ENCODE measurements at places on chromosomes 12 and 14.

DNA sequence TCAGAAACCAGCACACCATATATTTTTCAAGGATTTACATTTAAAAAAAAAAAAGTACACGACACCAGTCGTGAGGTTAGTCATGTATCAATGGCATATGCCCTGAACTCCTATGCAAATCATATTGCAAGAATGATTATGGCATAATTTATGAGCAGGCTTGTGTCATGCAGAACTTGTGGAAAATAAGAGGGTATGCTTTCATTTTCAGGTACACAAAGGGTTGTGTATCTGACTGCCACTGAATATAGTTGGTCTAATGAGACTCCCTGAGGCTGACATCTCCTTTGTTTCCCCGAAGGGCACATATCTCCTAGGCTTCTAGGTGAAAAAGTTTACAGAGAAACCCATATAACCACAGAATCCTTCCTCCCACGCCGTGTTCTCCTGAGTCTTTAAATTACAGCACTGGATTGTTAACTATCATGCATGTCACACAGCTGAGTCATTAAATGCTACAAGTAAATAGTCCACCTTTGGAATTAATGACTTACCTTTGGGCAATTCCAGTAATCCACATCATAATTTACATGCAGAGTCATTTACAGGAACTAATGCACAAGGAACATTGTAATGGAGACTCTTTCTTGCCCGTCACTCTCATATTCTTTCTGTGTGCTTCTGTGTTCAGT, 356.7 kb upstream of the DIO2 start:
- DNase-seq, result no peak

DNA sequence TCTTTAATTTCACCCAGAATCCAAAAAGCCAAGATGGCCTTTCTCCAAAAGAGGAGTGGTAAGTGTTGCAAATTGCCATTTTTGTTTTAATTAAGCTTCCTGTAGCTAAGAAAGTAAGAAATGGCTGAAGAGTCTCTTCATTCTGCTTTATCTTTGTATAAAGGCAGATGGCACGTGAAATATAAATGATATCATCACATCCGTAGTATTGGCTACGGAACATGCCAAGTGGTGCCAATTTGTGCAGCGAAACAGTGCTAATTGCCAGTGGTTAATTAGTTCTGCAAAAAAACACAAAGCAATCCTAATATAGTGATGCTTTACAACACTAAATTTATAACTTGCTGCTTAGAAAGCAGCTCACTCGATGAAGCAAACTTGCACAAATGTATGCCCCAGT, 29.4 kb downstream of the PLEKHG7 start:
- no peak for DNase-seq

GRCh38 chr14:68733086-68733914, 59.6 kb downstream of the ZFP36L1 start:
- DNase-seq, result no peak

DNA sequence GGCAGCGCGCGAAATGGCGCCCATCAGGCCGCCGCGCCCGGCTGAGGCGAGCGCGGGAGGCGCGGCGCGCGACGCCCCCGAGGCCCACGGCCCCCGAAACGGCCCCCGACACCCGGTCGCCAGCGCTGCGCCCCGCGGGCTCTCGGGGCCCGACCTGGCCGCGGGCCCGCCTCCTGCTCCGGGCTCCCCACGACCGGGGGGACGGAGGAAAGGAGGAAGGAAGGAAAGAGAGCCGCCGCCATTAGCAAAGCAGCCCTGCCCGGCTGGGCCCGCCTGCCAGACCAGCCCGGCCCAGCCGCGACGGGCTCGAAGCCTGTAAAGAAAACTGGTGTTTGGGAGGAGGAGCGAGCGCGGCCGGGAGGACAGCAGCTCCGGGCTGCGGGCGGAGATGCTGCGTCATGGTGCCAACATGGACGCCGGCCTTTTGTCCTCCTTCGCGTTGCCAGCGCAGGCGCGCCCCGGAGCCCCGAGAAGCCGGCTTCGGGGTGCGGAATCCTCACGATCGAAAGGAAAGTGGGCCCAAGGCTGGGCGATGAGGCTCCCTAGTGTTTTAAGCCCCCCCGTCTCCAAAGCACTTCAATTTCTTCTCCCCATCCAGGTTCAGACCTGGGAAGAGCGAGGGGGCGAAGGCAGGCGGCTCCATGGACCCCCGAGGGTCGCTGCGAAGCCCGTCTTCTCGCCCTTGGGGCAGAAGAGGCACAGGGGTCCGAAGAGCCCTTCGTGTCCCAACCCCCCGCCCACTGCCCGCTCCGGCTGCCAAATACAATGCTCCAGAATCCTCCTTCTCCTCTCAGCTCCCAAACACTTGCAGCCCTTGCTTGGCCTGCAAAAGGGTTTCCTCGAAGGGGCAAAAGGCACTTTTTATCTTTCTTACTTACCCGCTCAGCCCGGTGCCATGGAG, 2.9 kb upstream of the SETD1B start:
- DNase-seq, result peak; percentile 74

- no peak for DNase-seq
These were observed 2.1 kb upstream of the CDKN1B start for GRCh38 chr12:12715128-12715458.

DNA sequence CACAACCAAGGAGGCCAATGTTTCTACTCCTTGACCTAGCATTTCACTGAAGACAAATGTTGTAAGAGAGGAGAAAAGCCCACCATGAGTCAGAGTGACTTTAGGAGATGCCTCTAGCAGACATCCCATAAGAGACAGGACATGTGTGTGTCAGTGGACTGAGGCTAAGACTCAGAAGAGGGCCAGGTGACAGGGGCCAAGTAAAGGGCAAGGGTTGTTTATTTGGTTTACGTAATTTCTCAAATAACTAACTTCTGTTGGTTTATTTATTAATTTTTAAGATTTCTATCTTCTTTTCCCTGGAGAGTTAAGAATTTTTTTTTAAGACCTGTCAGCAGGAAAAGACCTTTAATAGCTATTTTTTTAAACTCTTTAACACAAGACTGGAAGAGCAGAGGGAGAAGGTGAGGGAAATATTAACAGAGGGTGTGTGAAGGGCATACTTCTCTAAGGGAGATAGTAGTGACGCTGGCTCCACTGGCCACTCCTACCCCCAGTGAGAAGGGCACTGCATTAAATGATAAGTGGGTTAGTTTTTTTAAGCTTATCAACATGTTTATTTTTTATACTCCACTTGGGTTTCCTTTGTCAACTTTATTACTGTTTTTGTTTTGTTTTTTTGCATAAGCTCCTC, 3.4 kb downstream of the PNP start:
- no peak for DNase-seq

- no peak for DNase-seq
These were observed 6.0 kb upstream of the FBXO34 start for GRCh38 chr14:55265197-55265596.

Measured in AG20443 (cell line).